ENCODE measurements at places on chromosomes 3 and 15.
A peak's percentile ranks its signal among the peaks of the same experiment; 100 is the strongest.

DNA sequence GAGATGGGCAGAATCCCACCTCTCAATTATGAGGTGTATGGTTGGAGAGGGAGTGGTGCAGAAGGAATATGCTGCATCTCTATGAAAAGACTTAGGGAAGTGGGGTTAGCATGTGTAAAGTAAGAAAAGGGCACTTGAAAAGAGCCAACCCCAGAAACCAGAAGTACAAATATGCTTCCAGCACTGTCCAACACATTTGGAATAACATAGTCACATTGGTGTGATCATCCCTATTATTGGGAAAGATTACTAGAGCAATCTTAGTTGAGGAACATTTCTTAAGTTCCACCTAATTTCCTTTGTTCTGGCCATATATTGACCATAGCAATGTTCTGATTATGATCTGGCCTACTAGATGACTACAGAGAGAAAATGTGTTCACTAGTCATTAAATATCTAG, 34.3 kb downstream of the HMG20A start:
- DNase-seq: no peak

DNA sequence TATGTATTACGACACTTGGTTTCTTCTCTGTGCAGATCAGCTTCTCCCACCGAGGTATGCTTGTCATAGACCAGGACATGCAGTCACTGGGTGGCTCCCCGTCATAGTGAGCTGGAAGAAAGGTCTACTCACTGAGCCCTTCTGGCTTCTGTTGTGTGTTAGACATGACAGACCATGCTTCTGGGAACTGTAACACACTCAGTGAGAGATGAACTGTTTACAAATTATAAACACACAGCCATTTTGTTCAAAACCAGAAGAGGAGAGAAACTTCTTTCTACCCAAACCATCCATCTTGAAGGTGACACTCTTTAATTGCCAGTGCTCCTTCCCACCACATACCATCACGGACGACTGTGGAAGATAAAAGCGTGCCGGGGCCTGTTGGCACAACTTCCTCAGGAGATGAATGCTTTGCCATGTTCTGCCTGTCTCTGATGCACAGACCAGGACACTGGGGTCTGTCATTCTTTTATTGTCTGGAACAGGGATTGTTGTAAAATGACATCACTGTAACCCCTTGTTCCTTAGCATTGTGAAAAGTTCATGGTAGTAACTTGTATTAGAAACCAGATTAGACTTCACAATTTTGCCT, 214.3 kb downstream of the MCTP2 start:
- DNase-seq: no peak

- no peak for DNase-seq
Observed at GRCh38 chr3:124584552-124585391, 145.5 kb upstream of the UMPS start.

DNA sequence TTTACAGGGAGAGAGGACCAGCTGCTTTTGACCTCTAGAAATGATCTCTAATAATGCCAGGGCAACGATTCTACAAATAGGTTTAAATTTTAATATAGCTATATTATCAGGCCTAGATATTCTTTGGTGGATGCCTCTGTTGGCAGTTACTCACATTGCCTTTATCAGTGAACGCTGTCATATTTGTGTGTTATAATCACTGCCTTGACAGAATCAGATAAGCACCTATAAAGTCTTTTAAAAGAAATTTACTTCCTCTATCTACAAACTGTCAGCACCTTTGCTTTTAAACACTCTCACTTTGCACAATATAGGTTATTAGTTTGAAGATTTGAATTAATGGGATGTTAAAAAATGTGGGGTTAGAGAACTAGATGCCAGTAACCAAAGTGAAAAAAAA, 324.1 kb downstream of the ZIC1 start:
- DNase-seq: no peak

- DNase-seq: peak; percentile 23
Observed at GRCh38 chr3:36540888-36541518, 160.7 kb downstream of the STAC start.

DNA sequence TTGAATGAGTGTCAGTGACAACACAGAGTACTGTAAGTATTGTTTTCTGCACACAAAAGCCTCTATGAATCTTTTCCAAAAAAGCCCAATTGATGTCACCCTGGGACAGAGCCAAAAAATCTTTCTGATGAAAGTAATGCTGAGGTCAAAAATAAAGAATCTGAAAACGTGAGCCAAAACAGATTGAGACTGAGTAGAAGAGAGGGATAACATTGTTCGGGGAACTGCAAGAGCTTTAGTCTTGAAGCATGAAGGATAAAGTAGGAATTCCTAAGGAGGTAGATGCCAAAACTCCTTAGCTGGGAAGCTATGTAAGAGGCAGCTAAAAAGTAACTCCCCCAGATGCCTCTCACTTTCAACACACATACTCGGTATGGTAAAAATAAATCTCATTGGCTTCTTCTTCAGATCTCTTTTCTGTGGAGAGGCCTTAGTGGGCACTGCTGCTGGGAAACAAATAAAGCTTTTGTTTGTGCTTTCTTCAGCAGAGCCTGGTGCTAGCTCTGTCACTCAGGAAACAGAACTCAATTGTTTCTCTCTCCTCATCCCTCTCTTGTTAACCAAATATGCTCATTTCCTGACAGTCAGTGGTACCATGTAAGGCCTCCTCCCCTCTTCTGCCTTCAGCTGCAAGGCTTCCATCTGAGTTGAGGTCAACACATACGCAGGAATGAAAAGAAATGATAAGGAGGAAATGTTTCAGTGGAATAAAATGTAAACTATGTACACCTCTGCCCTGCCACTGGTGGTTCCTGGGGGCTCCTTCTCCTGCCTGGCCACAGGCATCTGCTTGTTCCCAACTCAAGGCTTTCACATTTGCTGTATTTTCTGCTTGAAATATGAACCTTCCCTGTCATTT, 58.1 kb downstream of the CD200 start:
- DNase-seq: peak; percentile 100

DNA sequence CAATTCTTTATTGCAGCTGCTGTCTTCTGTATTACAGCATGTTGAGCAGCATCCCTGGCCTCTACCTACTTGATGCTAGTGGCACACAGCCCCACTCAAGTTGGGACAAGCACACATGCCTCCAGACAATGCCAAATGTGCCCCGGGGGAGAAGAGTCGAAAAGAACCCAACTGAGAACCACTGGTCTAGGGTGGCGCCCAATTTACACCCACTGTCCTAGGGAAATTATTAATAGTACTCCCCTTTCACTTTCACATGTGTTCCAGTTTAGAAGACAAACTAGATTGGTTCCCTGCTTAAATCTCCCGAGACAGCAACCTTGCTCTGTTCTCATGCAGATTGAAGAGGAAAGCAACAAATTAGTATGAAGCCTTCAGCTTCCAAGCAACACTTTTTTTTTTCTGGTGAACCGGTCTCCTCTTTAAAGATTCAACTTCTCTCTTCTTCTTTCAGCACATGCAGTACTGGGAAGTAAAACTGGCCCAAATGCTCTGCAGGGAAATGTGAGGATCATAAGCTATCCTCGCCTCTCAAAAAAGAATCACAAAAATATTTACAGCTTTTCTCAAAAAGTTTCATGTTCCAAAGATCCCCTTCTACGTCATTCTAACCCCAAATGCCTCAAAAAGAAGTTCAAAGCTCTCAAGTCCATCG, 823.9 kb upstream of the CFAP20DC start:
- DNase-seq: no peak

GRCh38 chr3:12727937-12728336, 31.1 kb downstream of the TMEM40 start:
- no peak for DNase-seq

DNA sequence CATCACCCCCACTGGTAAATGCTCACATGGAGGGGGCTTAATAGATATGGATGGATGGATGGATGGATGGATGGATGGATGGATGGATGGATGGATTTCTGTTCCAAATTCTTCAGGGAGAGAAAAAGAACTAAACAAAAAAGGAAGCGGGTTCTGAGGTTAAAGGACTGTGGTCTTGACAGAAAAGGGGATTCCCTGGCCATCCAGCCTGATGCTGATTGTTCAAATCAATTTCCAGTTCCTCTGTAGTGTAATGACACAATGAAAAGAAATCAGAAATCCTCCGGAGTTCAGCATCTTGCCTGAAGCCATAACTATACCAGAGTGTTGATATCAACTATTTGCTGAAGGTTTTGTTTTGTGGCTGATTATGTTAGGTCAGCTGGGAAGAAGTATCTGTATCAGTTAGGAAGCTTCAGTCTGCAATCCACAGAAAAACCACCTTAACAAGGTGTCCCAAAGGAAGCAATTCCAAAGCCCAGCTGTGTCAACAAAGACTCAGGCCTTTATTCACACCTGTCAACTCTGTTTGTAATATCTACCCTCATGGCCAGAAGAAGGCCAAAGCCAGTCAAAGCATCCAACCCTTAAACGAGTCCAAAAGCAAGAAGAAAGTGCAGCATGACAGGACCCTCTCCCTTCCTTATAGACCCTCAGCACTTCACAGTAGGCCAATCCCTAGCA, 24.5 kb upstream of the RASA2 start:
- DNase-seq: no peak

GRCh38 chr15:67690936-67691335, 134.4 kb upstream of the SKOR1 start:
- peak; percentile 71 for DNase-seq

DNA sequence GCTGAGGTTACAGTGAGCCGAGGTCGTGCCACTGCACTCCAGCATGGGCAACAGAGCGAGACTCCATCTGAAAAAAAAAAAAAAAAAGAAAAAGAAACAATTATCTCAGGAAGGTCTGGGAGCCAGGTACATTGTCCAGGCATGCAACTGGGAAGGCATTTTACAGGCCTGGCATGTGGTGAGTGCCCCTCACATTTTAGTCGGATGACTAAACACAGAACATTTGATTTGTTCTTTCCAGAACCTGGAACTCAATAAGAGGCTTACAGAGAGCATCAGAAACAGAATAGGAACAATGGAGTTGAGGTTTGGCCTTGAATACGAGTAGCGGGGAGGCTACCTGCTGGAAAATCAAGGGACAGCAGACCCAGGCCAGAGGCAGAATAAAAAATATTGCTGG, 33.7 kb upstream of the IGF1R start:
- no peak for DNase-seq

DNA sequence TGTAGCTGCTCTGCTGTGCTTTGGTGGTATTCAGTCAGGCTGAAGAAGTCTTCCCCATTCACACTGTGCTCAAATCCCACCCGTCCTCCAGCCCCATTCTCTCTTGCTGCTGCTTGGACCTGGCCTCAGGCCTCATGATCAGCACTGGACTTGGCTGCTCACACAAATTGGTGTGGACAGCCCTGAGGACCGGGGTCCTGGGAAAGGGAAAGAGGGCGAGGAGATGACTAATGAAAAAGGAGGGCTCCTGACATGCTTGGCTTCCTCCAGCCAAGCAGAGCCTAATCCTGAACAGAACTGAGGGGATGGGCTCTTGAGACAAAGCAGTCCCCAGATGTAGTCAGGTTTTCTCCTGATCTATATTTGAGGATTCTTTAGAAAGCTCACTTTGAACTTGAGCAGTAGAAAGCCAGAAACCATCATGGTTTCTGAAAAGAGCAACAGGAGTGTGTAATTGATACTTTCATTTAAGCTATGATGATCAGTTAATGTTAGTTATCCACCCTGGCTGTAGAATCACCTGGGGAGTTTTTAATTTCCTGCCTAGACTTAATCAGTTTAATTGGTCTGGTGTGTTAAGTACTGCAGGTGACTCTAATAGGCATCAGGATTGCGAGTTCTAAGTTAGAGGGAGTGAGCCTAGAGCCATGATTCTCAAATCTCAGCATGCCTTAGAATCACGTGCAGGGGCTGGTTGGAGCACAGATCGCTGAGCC, 79.4 kb upstream of the THBS1 start:
- DNase-seq: peak; percentile 22

Measured in HT1080 (cell line).